ENCODE measurements at places on chromosomes 5 and 9. TPM values are rescaled to one million over a fixed set of nuclear protein-coding genes. Genes with fewer than 3 reads are reported as not detected.

Gene NCS1
- 35.8 TPM for total RNA-seq

Gene FSTL4
- total RNA-seq: 0.18 TPM

Gene MTRR
- 30.6 TPM for total RNA-seq

Gene GABRB2
- not detected for total RNA-seq

Gene ACSL6
- not detected for total RNA-seq

Gene LCN9
- total RNA-seq: not detected

Gene LHX3
- total RNA-seq: not detected

Gene PRDM12
- total RNA-seq: not detected

Gene CORO2A
- 2.2 TPM for total RNA-seq

Gene SPINK5
- not detected for total RNA-seq

Gene CYSRT1
- not detected for total RNA-seq

Gene CAMK4
- total RNA-seq: 4.8 TPM

All from IMR-90 (cell line).